ENCODE measurements at places on chromosomes 5 and 9.

DNA sequence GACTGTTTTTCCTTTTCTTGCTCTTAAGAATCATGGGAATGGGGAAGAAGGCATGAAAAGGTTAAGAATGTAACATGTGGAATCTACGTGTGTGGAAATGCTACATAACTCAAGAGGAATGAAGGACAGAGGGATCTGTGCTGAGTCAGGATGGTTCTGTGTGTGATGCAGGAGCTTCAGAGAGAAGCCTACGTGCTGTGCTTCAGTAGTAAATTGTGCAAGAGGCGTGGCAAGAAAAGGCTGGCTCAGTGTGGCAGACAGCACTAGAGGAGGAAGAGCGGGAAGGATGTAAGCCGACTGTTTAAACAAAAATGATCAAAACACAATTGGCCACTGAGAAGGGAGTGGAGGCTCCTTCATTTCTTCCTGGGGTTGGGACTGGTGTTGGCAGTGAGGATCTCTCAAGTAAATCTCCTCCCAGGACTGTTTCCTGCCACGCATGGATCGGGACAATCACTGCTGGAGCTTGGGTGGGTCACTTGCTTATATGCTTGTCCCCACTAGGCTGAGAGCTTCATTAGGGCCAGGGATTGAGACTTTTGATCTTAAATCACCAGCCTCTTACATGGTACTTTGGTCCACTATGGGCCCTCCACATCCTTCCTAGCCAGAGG lies 59.4 kb upstream of the BASP1 start:
- no peak for DNase-seq

GRCh38 chr5:143715616-143716015 lies 96.3 kb upstream of the HMHB1 start:
- DNase-seq: no peak

- no peak for DNase-seq
Measured at GRCh38 chr5:111929867-111930266, 172.9 kb upstream of the NREP start.

GRCh38 chr9:5263351-5264218 lies 32.4 kb downstream of the INSL4 start:
- no peak for DNase-seq

DNA sequence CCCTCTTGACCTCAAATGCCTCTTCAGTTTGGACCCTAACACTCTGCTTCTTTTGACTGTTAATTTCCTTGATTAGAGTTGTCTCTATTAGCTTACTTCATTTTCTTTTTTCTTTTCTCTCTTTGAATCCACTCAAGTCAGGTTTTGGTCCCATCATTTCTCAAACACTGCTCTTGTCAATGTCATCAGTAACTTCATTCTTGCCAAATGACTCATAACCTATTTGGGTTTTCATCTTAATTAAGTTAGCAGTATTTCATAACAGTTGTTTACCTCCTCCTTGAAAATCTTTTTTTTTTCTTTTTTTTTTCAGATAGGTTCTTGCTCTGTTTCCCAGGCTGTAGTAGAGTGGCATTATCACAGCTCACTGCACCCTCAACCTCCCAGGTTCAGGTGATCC lies 119.6 kb downstream of the PARP8 start:
- DNase-seq: no peak

DNA sequence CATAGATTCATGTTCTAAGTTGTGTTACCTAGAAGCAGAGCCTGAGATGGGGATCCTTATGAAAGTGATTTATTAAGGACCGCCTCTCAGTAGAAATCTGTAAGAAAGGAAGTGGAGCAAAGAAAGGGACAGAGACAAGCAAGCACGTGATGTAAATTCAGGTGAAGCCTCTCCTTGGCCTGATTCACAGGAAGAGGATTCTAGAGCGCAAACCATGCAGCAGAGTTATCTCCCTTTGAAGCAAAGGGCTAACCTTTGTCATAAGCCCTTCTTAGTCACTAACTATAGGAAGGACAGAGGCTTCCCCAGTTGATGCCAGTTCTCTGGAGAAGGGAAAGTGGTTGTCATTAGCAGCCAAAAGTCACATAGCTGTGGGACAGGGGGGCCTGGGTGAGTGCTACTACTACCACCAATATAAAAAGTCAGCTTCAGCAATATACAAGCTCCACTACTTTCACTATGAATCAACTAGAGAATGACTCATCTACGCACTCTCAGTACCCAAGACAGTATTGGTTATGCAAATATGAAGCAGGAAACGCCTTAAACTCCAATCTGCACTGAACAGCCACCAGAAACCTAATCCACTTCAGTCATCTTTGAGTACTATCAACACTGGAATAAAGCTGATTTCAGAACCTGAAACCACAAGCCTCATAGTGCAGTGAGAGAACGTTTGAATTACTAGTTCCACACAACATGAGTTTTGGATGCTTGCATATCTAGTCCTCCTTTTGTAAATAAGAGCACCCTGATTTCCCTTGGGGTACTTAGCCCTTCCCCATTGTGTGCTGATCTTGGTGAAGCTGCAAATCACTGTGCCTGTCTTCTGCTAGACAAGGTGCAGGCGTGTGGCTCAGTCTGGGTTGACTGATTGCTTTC lies 162.7 kb downstream of the ZNF608 start:
- DNase-seq: peak; percentile 41

DNA sequence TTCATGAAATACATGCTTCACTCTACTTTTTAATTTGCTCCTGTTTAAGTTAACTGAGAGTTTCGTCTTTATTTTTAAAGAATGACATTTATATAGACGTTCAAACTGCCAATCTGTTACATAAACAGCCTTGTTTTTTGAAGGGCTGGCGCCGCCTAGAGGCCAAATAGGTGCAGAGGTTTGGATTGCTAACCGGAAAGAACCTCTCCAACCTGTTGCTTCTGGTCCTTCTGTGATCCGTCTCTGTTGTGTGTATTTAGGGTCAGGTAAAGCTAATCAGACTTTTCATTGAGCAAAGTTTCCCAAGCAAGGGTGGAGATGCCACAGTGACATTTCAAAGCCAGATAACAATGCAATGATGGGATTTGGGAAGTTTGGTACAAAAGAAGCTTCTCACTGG lies 39.5 kb upstream of the GLIS3 start:
- DNase-seq: peak; percentile 86

GRCh38 chr9:71249729-71250317 lies 128.4 kb upstream of the TRPM3 start:
- DNase-seq: no peak

DNA sequence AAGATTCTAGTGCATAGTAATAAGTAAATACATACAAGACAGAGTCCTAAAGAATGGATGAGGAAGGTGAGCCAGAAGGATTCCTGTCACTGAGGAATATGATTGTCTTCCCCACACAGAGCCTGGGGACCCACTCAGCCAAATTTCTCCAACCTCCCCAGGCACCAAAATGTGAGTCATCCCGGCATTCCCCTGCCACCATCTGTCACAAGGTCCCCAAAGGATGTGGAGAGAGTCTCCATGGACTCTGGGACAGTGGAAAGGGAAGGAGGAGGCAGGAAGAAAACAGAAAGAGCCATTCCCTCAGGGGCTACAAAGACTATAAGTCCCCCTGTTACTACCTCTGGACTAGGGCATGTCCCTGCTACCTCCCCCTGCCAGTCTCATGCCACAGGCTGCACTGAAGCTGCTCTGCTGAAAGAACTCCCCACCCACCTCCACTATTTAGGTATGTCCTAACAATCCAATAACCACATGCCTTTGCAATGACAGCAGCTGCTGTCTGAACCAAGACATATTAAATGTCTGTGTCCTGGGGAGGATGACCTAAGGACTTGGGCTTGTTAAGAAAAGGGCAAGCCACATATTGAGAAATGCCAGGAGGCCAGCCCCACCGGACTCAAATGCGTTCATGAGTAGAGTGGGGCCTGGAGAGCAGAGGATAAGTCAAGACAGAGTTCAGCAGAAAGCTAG lies 10.7 kb upstream of the OR5C1 start:
- DNase-seq: no peak

GRCh38 chr5:54608423-54609085 lies 91.0 kb downstream of the SNX18 start:
- DNase-seq: no peak

DNA sequence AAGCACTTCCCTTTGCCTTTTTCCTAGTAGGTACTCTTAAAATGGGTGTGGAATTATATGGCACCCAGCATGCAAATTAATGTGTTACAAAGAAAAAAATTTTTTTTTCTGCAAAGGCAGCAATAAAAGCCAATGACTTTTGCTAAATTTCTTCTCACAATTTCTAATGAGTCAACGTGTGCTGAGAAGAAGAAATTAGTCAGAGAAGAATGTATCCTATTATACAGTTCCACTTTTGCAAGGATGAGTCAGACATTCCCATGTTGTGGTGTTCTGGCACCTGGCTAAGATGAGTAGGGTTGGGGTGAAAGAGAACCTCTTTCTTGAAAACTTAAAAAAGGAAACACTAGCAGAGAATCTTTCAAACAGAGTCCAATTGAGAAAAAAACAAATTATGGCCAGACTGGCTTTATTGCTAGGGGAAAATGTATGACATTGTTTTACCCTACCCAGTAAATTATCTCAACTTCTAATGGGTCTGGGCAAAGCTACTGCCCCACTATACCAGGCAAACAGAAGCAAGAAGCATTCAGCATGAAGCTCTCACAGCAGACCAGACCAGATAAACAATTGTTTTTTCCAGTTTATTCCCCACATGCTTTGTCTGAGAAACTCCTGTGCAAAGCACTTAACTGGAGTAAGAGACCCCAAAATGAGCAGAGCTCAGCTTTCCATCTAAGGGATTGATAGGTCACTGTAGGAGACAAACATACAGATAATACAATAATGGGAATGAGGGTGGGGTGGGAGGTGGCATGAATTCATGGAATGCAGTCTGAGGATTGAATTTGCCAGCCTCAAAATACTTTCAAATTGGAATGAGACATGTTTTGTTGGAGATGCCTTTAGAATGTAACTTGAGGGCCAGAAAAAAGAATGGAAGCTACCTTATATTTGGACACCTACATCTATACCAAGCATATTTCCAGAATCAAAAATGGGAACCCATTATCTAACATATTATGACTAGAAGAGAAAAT lies 220.8 kb upstream of the RFX3 start:
- DNase-seq: no peak

GRCh38 chr9:79221084-79221483 lies 350.7 kb upstream of the TLE4 start:
- DNase-seq: no peak

DNA sequence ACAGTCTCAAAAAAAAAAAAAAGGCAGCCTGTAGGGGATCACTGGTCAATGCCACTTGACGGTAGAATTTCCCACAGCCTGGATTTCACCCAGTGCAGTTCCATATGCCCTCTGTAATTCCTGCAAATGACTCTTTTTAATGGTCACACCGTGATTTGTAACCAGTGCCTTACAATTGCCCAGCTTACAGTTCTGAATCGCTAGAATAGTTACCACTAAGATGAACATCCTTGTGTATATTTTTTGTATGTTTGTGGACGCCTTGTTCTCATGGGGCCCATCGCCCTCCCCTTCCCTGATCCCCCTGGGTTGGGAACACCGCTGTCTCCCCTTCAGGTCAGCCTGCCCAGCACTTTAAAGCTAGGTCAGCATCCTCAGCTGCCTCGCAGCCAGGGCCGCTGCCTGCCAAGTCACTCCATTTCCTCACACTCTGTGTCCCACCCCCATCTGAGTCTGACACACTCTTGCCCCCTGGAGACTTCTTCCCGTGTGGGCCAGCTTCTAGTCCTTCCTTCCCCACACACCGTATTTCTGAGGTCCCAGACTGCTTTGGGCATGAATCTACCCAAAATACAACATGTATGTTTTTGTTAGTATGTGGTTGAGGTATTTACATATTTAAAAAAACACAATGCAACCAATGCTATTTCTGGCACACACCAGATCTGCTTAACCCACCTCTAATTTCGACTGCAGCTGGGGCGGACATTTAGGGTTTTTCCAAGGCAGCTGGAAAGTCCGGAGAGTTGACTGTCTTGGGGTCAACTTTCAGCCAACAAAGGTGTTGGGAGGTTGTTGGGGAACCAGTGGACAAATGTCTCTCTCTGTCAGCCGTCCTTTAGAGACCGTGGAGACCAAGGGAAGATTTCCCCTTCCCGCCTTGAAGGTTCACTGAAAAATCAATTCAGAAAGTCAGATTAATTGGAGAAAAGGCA lies 120.5 kb upstream of the NEK6 start:
- DNase-seq: no peak

DNA sequence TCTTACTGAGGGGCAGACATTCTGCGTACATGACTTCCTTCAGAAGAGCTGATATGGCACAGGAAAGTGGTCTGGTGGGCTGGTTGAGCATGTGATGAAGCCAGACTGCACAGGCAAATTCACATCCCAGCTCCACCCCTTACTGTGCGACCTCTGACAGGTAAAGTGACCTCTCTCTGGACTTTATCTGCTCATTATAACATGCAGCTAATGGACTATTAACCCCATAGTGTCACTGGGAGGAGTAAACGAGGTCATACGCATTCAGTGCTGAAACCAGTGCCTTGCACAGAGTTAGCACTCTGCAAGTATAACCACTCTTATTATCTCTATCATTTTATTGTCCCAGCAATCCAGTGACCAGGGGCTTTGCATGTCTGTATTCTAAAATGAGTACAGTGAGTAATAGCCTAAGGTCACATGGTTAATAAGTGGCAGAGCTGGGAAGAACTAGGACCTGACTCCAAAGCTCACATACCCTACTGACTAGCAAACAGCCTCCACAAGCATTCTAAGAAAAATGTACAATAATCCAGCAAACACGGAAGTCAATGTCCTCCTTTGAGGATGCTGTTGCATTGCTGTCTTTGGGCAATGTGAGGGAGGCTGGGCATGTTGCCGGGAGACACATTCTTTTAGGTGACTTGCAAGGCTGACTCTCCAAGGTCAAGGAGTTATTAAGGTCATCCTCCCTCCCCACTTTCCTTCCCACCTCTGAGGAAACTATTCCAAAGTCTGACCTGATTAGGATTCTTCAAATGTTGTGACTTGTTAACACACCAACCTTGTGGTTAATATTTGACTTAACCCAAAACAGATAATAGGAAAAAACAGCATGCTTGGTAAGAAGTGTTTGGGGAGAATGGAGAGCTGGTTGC lies 19.0 kb downstream of the GLRX start:
- DNase-seq: no peak

DNA sequence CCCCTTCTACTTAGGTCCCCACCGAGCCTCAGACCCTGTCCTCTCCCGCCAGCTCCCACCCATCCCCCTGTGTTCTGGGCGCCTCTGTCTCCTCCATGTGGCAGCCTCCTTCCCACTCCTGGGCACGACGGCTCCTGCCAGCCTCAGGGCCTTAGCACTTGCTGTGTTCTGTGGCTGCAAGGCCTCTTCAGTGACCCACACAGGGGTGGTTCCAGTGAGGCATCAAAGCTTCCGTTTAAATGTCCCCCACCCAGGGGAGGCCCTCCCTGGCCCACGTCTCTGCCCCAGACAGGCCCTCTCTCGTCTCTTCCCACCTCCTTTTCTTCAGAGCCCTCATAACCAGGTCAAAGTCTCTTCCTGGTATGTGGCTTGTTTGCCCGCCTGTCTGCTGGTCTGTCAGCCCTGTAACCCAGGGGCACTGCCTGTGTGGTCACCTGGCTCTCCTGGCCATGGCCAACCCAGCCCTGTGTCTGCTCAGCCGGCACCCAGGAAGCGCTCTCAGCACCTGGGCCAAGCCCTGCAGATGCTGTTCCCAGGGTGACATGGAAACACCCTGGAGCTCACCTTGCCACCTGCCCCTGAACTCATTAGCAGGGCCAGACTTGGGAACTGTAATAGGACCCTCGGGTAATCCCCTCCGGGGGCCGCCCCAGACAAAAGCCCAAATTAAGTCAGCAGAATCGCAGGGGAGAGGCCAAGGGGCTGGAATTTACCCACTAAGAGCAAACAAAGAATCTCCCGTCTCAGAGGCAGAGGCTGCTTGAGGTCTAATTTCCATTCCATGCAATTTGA lies 33.7 kb downstream of the LHX3 start:
- DNase-seq: no peak

GRCh38 chr9:31908158-31908890 lies 476.1 kb upstream of the ACO1 start:
- no peak for DNase-seq

Data from Peyer's patch (tissue), 4 donors.